ENCODE measurements at places on chromosomes 1 and 21. TPM values are rescaled to one million over a fixed set of nuclear protein-coding genes. Genes with fewer than 3 reads are reported as not detected.
A peak's percentile ranks its signal among the peaks of the same experiment; 100 is the strongest.

The ST7L gene
- 14.8 TPM for total RNA-seq

- no peak for DNase-seq
Observed at GRCh38 chr1:167538657-167539056, 14.9 kb downstream of the CREG1 start.

GRCh38 chr1:11479375-11479979 is 522 bp downstream of the DISP3 start:
- no peak for DNase-seq

The USP1 gene
- total RNA-seq, result 24.5 TPM

DNA sequence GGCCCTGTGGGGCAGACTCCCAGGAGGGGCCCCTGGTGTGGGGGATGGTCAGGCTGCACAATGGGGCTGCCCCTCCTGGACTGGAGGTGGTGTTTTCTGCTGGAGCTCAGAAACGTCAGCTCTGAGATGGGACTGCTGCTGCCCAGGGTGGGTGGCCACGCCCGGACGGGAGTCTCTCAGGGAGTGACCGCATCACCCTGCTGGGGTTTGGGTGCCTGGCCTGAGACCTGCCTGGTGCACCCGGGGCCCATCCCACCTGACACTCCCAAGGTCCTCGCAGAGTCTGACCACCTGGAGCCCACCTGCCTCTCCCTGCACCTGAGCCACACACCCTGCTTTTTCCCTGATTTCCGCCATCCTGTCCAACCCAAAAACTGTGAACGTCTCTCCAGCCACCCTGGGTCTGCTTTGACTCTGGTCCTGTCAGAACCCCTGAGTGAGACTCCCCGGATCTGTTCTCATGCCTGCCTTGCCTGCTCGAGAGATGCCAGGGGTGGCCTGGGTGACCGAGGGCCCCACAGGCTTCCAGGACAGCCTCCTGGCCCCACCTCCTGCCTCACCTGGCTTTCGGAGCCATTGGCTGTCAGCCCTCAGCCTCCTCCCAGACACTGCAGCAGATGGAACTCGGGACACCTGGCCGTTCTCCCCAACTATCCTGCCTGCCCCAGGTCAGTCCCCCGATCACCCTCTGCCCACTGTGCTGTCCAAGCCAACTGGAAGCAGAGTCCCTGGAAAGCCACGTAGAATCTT is 11.6 kb upstream of the SMYD3 start:
- DNase-seq, result no peak

DNA sequence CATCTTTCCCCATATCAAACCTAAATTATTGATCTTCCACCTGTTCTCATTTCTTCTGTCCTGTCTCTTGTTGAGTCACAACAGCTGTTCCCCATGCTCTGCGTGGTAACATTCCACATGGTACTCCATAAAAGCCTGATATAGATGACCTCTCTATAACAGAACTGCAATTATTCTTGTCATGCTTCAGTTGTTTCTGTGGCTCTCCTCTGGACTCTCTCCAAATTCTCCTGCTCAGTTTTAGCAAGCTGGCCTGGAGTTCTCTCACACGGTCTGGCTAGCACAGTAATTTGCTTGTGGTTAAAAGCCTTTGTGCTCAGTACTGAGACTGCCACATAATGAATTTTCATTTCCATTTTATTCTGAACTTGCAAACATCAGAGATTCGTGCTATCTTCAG is 10.6 kb upstream of the LRRC39 start:
- DNase-seq, result peak; percentile 99

The CTTNBP2NL gene
- total RNA-seq, result 83.8 TPM

- DNase-seq, result no peak
Observed at GRCh38 chr1:202862679-202863560, 26.0 kb downstream of the RABIF start.

The FTCD gene
- 0.30 TPM for total RNA-seq

DNA sequence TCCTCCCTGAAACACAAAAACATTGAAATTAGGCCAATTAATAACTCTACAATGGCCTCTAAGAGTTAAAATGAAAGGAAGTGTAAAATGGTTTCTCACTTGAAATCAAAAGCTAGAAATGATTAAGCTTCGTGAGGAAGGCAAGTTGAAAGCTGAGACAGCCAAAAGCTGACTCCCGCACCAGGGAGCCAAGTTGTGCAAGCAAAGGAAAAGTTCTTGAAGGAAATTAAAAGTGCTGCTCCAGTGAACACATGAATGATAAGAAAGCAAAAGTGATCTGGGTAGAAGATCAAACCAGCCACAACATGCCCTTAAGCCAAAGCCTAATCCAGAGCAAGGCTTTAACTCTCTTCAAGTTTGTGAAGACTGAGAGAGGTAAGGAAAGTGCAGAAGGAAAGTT is 22.8 kb downstream of the CYYR1 start:
- peak; percentile 81 for DNase-seq

DNA sequence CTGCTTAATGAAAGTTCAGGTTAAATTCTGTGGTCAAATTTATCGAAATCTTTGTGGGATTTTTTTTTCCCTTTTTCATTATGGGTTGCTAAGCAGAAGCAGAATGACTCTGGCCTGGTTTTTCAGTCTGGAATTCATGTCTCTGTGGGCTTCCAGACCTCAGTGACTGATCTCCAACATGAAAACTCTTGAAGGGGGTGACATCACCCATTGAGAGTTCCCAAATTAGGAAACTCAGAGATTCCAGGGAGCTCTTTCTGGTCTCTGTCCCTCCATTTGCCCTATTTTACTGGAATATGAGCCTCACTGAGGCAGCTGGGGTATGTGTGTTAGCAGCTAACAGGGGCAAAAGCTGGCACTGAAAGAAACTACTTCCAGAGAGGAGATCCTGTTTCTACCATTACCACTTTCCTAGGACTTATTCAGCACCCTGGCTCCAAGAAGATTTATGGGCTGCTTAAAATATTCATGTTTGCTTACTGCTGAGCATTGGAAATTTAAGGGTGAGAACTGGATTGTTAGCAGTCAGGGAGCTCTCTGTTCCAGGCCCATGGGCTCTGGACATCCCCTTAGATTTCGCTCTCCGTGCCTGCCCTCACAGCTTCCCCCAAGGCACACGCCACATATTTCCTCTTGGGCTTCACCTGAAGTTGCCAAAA is 203.4 kb upstream of the SPAG17 start:
- no peak for DNase-seq

The DCAF8 gene
- 69.8 TPM for total RNA-seq

The PM20D1 gene
- 0.35 TPM for total RNA-seq

DNA sequence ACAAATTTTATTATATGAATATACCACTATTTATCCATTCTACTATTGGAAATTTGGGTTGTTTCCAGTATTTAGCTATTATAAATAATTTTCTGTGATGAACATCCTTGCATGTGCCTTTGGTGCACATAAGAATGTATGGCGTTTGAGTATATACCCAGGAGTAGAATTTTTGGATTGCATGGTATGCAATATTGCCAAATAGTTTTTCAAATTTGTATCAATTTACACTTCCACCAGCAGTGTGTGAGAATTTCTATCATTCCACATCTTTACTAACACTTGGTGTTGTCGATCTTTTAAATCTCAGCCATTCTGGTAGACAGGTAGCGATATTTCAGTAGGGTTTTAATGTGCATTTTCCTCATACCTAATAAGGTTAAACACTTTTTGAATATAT is 9.2 kb upstream of the FNBP1L start:
- no peak for DNase-seq

DNA sequence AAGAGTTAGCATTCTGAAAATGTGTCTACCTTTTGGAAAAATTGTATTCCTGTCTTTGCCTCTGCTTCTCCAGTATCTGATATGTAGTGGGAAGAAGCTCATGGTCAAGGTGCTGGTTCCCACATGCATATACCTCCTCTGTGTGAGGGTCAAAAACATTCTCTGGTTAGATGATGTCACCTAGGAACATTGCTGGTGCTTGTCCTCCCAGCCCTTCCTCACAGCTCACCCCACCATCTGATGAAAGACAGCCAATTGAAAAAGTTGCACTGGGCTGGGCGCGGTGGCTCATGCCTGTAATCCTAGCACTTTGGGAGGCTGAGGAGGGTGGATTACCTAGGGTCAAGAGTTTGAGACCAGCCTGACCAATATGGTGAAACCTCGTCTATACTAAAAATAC is 154.4 kb downstream of the NR5A2 start:
- no peak for DNase-seq

DNA sequence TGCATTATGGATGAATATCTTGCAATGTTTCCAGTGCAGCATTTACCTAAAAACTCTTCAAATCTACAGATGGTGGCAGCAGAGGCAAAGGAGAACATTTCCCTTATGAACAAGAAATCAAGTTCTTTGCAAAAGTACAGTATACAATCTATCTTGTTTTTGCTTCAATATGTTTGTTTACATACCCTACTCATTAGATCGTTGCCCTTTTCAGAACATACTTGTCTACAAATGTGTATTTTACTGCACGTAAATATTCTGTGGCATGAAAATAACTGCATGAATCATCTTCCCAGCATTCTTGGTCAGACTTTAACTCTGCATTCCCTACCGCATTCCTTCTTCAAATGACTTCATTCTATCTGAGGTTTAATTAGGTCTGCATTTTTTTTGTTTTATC is 212.7 kb downstream of the ZP4 start:
- peak; percentile 85 for DNase-seq
